Muscle of back (tissue), 13 donors: ENCODE measurements at places on chromosomes 1 and 21. TPM values are rescaled to one million over a fixed set of nuclear protein-coding genes. Genes with fewer than 3 reads are reported as not detected.

DNA sequence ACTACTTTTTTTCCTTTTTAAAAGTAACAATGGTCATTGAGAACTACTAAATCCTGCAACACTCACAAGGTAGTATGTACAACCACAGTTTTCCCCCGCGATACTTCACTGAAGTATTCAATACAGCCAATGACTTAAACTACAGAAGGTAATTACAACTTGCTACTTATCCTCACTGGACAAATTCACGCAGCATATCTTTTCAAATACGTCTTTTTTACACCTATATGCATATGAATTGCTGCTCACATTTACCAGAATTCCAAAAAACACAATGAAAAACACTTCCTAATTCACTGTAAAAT, 12.4 kb downstream of the NRIP1 start:
- no peak for DNase-seq

IFNLR1 gene
- 0.26 TPM for polyA plus RNA-seq

EVA1C gene
- polyA plus RNA-seq: 2.7 TPM

- peak; percentile 90 for DNase-seq
These were observed 14.3 kb upstream of the MUL1 start for GRCh38 chr1:20521960-20522861.

- no peak for DNase-seq
These were observed 221.5 kb upstream of the SGIP1 start for GRCh38 chr1:66312271-66312990.

DNA sequence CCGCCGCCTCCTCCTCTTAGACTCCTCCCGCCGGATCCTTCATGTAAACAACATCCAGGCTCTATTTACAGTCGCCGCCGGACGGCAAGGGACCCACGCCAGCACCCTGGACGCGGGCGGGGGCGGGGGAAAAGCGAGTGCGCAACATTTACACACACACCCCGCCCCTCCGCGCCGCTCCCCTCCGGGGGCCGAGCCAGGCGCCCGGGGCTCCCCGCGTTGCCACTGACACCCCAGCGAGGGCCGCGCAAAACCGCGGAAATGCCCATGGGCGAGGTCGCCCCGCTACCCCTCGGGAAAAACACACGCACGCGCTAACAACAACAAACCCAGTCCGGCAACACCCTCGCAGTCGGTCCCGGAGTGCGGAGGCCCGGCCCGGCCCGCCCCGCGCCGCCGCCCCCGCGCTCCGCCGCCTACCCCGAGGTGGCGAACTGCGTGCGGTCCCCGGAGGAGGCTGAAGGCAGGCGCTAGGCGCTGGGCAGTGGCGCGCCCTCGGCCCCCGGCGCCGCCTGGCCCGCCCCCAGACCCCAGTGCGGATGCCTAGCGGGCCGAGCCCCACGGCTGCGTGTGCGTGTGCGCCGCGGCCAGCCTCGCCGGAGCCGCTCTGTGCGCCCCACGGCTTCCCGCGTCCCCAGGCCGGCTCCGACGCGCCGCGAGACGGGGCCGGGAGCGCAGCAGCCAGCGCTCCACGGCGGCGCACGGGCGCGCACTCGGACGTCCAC, 81.1 kb upstream of the AK4 start:
- DNase-seq: peak; percentile 96

RNU5D-1 gene
- not detected for polyA plus RNA-seq

DNA sequence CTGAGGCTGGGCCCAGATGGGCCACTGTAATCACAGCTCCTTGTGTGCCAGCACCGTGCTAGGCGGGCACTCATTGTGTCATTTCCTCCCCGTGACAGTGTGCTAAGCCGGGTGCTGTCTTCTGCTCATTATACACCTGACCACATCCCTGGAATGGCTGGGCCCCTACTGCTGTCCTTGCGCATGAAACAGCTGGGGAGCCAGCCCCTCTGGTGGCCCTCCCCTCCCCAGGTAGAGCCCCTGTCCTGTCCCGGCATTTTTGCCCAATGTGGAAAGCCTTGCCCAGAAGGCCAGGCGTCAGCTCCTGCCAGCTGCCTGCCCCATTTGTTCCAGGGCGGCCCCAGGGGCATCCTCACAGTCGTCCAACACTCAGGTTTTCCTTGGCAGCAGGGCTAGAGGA, 107.4 kb upstream of the CASZ1 start:
- no peak for DNase-seq

OR6N1 gene
- polyA plus RNA-seq: not detected

- peak; percentile 57 for DNase-seq
These were observed 13.2 kb upstream of the PRMT2 start for GRCh38 chr21:46622226-46622625.

DNA sequence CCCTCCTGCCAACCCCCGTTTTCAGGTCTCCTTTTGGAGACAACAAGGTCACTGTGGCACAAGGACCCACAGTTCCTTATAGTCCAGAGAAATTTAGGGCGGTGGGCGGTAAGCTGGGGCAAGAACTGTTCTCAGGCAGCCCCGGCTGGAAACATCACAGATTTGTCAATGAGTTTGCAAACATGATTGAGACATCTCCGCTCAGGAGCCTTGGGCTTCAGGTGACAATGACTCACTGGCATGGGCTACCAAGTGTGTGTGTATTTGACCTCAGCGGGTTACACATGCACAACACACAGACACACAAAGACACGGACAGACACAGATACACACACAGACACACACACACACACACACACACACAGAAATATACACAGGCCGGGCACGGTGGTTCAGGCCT, 58.2 kb upstream of the ABCG1 start:
- no peak for DNase-seq

FCRL5 gene
- 0.19 TPM for polyA plus RNA-seq

UTP25 gene
- 6.4 TPM for polyA plus RNA-seq

NBPF6 gene
- polyA plus RNA-seq: not detected

- no peak for DNase-seq
These were observed 17.5 kb upstream of the DUSP10 start for GRCh38 chr1:221759436-221759835.

- no peak for DNase-seq
These were observed 78.6 kb upstream of the UBE2U start for GRCh38 chr1:64124704-64125440.

GRCh38 chr1:109595531-109595930, 23.9 kb downstream of the GNAT2 start:
- no peak for DNase-seq

FAM163A gene
- 0.76 TPM for polyA plus RNA-seq
